ENCODE measurements at places on chromosomes 6 and 20. TPM values are rescaled to one million over a fixed set of nuclear protein-coding genes. Genes with fewer than 3 reads are reported as not detected.

GRCh38 chr6:93322651-93323050 is 96.7 kb downstream of the EPHA7 start:
- no peak overlapping the region for H3K4me3 ChIP-seq
- DNase-seq = no peak
- no peaks in the 10 kb centered on the region for H3K27me3 ChIP-seq
- no peaks in the 10 kb centered on the region for H3K36me3 ChIP-seq
- no peak overlapping the region for H3K27ac ChIP-seq
- no peaks in the 10 kb centered on the region for H3K4me1 ChIP-seq

GRCh38 chr20:21083825-21084325 is 22.3 kb downstream of the LINC00237 start:
- H3K27ac ChIP-seq = no peak overlapping the region
- no peak overlapping the region for H3K4me3 ChIP-seq
- H3K36me3 ChIP-seq = no peaks in the 10 kb centered on the region
- no peak for DNase-seq

- H3K27ac ChIP-seq = no peak overlapping the region
- H3K4me3 ChIP-seq = no peak overlapping the region
- H3K36me3 ChIP-seq = no peaks in the 10 kb centered on the region
- H3K27me3 ChIP-seq = peaks cover 16% of the 10 kb centered on the region
These were observed 190.2 kb downstream of the BMP7 start for GRCh38 chr20:57076152-57076652.

GRCh38 chr6:2733324-2733723 is 17.4 kb downstream of the MYLK4 start:
- H3K4me1 ChIP-seq = peaks cover 6% of the 10 kb centered on the region
- H3K36me3 ChIP-seq = no peaks in the 10 kb centered on the region
- no peak overlapping the region for H3K27ac ChIP-seq
- H3K27me3 ChIP-seq = peaks cover 5% of the 10 kb centered on the region

GRCh38 chr20:59191756-59192532 is 28.3 kb downstream of the ZNF831 start:
- no peak overlapping the region for H3K4me3 ChIP-seq
- peaks cover 8% of the 10 kb centered on the region for H3K36me3 ChIP-seq
- no peak for DNase-seq
- no peaks in the 10 kb centered on the region for H3K27me3 ChIP-seq
- no peak overlapping the region for H3K27ac ChIP-seq

DNA sequence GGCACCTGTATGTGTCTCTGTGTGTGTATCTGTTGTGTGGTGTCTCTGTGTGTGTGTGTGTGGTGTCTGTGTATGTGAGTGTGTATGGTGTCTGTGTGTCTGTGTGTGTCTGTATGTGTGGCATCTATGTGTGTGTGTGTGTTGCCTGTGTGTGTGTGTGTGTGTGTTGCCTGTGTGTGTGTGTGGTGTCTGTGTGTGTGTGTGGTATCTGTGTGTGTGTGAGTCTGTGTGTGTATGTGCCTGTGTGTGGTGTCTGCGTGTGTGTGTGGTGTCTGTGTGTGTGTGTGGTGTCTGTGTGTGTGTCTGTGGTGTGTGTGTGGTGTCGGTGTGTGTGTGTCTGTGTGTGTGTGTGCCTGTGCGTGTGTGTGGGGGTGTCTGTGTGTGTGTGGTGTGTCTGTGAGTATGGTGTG is 31.7 kb upstream of the VEGFA start:
- H3K27ac ChIP-seq = no peak overlapping the region
- no peak for DNase-seq
- H3K4me1 ChIP-seq = peaks cover 19% of the 10 kb centered on the region

GRCh38 chr6:35016502-35017321 is 124.4 kb downstream of the TCP11 start:
- H3K27ac ChIP-seq = no peak overlapping the region
- peaks cover 2% of the 10 kb centered on the region for H3K4me1 ChIP-seq
- no peak overlapping the region for H3K4me3 ChIP-seq
- no peaks in the 10 kb centered on the region for H3K27me3 ChIP-seq

DNA sequence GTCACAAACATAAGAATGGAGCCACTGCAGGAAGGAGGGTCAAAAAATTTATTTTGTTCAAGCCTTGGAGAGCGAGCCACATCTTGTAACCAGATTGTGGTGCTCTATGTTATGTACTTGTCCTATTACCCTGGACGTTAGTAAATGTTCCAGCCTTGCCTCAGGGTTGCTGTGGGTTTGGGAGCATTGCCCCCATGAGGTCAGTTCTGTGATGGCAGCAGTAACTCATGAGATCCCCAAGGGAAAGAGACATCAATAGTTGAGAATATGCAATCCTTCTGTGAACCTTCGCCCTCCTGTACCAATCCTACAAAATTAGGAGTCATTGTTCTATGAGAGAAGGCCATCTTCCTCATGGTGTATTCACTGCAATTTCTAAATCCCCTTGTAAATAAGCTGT is 16.4 kb upstream of the CFAP206 start:
- no peak overlapping the region for H3K4me3 ChIP-seq
- H3K4me1 ChIP-seq = peaks cover 1% of the 10 kb centered on the region
- no peak overlapping the region for H3K27ac ChIP-seq

TNXB gene
- 5.7 TPM for total RNA-seq

FOXA2 gene
- total RNA-seq = not detected

GJA10 gene
- total RNA-seq = 3.4 TPM

- peaks cover 8% of the 10 kb centered on the region for H3K36me3 ChIP-seq
- H3K27ac ChIP-seq = no peak overlapping the region
- H3K4me1 ChIP-seq = peaks cover 8% of the 10 kb centered on the region
- no peaks in the 10 kb centered on the region for H3K27me3 ChIP-seq
- H3K4me3 ChIP-seq = no peak overlapping the region
These were observed 69.6 kb downstream of the JAG1 start for GRCh38 chr20:10603971-10604864.

ZBTB12 gene
- 0.98 TPM for total RNA-seq

- DNase-seq = no peak
- no peaks in the 10 kb centered on the region for H3K36me3 ChIP-seq
- no peak overlapping the region for H3K27ac ChIP-seq
- no peaks in the 10 kb centered on the region for H3K27me3 ChIP-seq
- no peaks in the 10 kb centered on the region for H3K4me1 ChIP-seq
These were observed 203.8 kb upstream of the MAP3K7 start for GRCh38 chr6:90790696-90791095.

GRCh38 chr6:19804205-19805128 is 32.7 kb upstream of the ID4 start:
- H3K27ac ChIP-seq = no peak overlapping the region
- H3K4me1 ChIP-seq = peaks cover 10% of the 10 kb centered on the region
- peaks cover 20% of the 10 kb centered on the region for H3K27me3 ChIP-seq
- H3K36me3 ChIP-seq = no peaks in the 10 kb centered on the region

- peaks cover 2% of the 10 kb centered on the region for H3K27me3 ChIP-seq
- no peak overlapping the region for H3K27ac ChIP-seq
- no peak overlapping the region for H3K4me3 ChIP-seq
- no peak for DNase-seq
- H3K4me1 ChIP-seq = peaks cover 17% of the 10 kb centered on the region
- H3K36me3 ChIP-seq = no peaks in the 10 kb centered on the region
These were observed 4.2 kb upstream of the TTPAL start for GRCh38 chr20:44471481-44471882.

- no peak overlapping the region for H3K27ac ChIP-seq
- no peaks in the 10 kb centered on the region for H3K36me3 ChIP-seq
- no peaks in the 10 kb centered on the region for H3K27me3 ChIP-seq
These were observed 25.7 kb downstream of the DSE start for GRCh38 chr6:116396441-116396840.

DNA sequence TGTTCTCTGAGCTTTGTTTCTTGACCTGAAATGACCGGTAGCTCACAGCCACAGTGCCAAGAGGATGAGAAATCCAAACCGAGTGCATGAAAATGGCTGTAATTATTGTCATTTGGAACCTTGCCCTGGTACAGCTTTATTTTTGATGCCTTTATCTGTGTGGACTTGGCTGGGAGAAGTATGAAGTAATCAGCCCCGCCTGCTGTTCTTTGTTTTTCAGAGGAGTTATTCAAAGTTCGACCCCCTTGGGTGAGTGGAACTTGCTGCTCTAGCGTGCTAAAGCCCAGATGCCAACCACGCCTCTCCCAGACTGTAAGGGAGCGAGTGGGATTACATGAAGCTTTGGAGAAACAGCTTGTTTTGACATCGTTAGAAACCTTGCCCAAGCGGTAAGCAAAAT is 48.3 kb downstream of the ECT2L start:
- H3K4me3 ChIP-seq = no peak overlapping the region
- H3K4me1 ChIP-seq = no peaks in the 10 kb centered on the region
- H3K27ac ChIP-seq = no peak overlapping the region

WFDC10B gene
- not detected for total RNA-seq

DNA sequence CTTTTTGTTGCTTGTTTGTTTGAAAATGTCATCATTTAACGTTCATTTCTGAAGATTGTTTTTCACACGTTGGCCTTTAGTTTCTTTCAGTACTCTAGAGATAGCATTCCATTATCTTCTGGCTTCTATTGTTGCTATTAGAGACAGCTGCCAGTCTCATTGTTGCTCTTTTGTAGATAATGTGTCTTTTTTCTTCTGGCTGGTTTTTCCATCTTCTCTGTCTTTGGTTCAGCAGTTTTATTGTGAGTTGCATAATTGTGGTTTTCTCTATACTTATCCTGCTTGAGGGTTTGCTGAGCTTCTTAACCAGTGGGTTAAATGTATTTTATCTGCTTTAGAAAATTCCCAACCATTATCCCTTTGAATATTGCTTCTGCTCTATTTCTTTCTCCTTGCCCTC is 23.2 kb upstream of the AIG1 start:
- DNase-seq = no peak
- H3K36me3 ChIP-seq = peaks cover 2% of the 10 kb centered on the region
- H3K27ac ChIP-seq = no peak overlapping the region
- peaks cover 11% of the 10 kb centered on the region for H3K27me3 ChIP-seq
- H3K4me1 ChIP-seq = peaks cover 13% of the 10 kb centered on the region

FAM217A gene
- not detected for total RNA-seq

DNA sequence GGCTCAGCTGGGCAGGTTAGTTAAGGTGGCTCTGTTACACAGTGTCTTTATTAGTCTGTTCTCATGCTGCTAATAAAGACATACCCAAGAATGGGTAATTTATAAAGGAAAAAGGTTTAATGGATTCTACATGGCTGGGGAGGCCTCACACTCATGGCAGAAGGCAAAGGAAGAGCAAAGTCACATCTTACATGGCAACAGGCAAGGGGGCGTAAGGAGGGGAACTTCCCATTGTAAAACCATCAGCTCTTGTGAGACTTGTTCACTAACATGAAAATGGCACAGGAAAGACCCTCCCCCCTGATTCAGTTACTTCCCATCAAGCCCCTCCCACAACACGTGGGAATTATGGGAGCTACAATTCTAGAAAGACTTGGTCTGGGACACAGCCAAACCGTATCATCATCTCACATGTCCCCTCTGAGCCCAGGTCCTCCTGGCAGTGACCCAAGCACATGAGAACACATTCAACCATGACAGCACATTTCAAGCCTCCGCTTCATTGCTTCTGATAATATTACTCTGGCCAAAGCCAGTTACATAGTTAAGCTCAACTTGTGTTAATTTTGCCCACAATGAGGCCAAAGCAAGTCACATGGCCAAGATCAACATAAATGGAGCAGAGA is 383.9 kb downstream of the PLCB1 start:
- no peaks in the 10 kb centered on the region for H3K4me1 ChIP-seq
- no peak overlapping the region for H3K4me3 ChIP-seq
- no peak for DNase-seq
- H3K36me3 ChIP-seq = no peaks in the 10 kb centered on the region
- no peak overlapping the region for H3K27ac ChIP-seq
- H3K27me3 ChIP-seq = no peaks in the 10 kb centered on the region

FNDC1 gene
- total RNA-seq = not detected

- no peaks in the 10 kb centered on the region for H3K36me3 ChIP-seq
- no peak for DNase-seq
- H3K27ac ChIP-seq = no peak overlapping the region
These were observed 6.3 kb downstream of the ADTRP start for GRCh38 chr6:11772109-11772825.

DNA sequence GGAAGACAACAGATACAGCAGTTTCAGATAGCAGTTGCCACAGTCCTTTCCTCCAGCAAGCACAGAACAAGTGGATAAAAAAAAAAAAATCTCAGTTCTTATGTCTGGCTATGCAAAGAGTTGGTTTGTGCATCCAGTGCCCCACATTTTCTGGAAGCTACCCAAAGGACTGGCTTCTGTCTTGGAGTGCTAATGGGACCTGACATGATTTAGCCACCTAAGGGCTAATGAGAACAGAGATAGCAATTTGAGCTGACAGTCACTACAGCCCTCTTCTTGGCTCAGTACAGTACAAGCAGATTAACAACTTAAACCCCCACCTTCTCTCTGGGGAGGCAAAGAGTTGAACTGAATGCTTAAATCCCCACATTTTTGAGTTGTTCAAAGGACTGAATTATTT is 976.8 kb downstream of the TBC1D32 start:
- DNase-seq = no peak
- no peak overlapping the region for H3K27ac ChIP-seq
- no peaks in the 10 kb centered on the region for H3K36me3 ChIP-seq
- H3K4me3 ChIP-seq = no peak overlapping the region

GRCh38 chr20:57256908-57257307 is 9.5 kb downstream of the BMP7 start:
- H3K4me1 ChIP-seq = no peaks in the 10 kb centered on the region
- peaks cover 46% of the 10 kb centered on the region for H3K27me3 ChIP-seq
- no peaks in the 10 kb centered on the region for H3K36me3 ChIP-seq

TRIM31 gene
- total RNA-seq = not detected

DNA sequence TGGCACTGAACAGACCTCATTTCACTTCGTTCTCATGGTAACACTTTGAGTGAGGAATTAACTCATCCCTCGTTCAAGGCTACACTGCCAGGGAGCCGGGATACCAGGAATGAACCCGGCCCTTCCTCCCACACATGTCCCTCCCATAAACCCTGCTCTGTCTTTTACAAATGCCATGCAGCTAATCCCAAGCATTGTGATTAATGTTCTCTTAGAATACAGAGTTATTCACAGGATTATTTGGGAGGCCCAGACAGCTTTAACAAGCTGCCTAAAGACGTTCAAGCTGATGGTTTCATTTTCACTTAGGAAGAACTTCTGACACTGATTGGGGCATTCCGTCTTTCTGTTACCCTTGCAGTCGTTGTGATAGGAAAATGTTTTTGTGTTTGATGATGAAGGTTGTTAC is 42.5 kb upstream of the CD83 start:
- H3K4me3 ChIP-seq = peak overlapping the region; percentile 73
- H3K27me3 ChIP-seq = no peaks in the 10 kb centered on the region
- H3K4me1 ChIP-seq = peaks cover 44% of the 10 kb centered on the region
- peak overlapping the region; percentile 82 for H3K27ac ChIP-seq
- DNase-seq = no peak

Measured in activated CD4-positive, alpha-beta memory T cell treated with anti-CD3 and anti-CD28 coated beads, Interleukin-2, amount 10 ng/mL, durations not matched to agents 7 days and 5 days (primary cell).